ENCODE measurements at places on chromosomes 2 and 18.

GRCh38 chr18:70334264-70334663, 45.4 kb downstream of the SOCS6 start:
- DNase-seq = no peak

- DNase-seq = no peak
Observed at GRCh38 chr2:143994961-143995360, 525.0 kb downstream of the ZEB2 start.

DNA sequence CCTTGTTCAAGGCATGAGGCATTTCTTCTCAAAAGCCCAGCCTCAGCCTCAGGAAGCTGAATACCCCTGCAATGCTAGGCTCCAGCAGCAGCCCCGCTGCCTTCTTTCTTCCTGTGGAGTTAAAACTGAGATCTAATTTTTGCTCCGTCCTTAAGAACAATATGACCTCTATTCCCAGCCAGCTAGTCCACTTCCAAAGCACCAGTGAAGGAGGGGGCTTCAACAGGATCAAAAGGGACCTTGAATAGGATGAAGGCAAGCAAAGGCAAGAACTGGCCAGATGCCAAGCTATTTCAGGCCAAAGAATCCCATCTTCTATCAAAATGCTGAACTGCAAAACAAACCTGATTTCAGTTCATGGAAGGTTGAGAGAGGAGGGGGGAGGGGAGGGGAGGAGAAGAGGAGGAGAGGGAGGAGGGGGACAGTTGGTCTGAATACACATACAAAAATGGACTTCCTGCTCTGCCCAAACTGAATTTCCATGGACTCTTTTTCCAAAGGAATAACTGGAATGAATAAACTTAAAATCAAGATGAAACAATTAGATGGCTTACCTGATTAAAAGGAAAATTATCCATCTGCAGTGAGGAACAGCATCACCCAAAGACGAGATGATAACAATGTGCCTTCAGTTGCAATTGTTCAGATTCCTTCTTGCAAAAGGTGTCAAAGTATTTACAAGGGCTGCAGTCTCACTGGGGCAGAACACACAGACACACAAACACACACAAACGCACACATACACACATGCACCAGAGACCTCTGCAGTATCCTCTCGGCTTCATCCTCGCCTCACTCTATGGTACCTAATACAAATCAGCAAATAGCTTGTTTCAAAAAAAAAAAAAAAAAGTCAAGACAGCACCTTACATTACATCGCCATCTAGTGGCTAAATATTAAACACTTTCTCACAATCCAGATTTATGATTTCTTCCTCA, at the start of gene SCN1A:
SCN1A (minus strand) TSS at position 804 of the 939 bp plus-strand sequence. CDS start 54,399 bp downstream, outside the sequence.
- DNase-seq = peak; percentile 52

GRCh38 chr2:159585622-159586021, 30.7 kb downstream of the BAZ2B start:
- no peak for DNase-seq

GRCh38 chr2:241609859-241610793, 26.8 kb downstream of the THAP4 start:
- peak; percentile 8 for DNase-seq

DNA sequence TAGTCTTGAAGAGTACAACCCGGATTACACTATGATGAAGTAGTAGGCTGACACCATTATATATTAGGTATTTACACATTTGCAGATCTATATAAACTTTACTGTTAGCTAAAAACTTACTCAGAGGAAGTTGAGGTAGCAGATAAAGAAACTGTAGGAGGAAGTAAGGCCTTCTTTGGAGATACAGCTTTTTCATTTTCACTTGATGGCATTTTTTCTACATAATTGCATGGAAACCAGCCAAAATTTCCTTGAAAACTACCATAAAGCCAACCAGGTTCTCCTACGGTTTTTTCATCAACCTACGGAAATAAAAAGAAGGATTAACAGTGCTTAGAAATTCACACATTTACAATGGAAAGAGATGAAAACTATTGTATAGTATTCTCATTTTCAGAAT, 86.6 kb downstream of the FAM228A start:
- DNase-seq = no peak

- DNase-seq = no peak
Observed at GRCh38 chr18:46449499-46449898, 207.5 kb downstream of the LOXHD1 start.

DNA sequence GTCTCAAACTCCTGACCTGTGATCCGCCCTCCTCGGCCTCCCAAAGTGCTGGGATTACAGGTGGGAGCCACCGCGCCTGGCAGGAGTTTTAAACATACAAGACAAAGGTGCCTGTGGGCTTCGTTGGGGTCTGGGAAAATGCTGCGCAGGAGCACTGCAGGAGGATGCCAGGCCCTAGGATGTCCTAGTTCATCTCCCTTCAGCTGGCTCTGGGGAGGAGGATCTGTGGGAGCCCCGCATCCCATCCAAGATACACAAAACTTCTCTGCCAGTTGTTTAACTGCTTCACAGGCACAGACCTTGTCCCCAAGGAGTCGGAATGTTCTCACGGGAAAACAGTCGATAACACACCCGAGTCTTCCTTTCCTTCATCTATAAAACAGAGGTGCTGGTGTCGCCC, 89.1 kb downstream of the POLR1A start:
- no peak for DNase-seq

- no peak for DNase-seq
Observed at GRCh38 chr2:40097691-40098385, 318.8 kb upstream of the THUMPD2 start.

DNA sequence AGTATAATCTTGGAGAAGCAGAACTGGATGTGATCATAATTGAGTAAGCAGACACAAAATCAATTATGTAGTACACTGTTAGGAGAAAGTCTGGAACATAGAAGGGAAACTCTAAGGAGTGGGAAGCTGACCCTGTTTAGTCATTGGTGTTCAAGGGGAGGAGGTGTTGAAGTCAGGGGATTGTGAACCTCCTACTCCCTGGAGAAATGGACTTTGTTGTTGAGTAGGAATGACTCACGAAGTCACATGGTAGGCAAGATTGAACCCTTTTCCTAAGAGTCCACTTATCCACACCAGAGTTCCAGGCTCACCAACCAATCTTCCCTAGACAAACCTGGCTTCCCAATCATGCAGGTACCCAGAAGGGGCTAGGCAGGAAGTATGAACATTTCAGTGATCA, 81.0 kb upstream of the BCL11A start:
- DNase-seq = no peak

- no peak for DNase-seq
Observed at GRCh38 chr18:57533868-57534510, 52.5 kb downstream of the FECH start.

GRCh38 chr2:61675204-61675603, 137.0 kb upstream of the XPO1 start:
- no peak for DNase-seq

DNA sequence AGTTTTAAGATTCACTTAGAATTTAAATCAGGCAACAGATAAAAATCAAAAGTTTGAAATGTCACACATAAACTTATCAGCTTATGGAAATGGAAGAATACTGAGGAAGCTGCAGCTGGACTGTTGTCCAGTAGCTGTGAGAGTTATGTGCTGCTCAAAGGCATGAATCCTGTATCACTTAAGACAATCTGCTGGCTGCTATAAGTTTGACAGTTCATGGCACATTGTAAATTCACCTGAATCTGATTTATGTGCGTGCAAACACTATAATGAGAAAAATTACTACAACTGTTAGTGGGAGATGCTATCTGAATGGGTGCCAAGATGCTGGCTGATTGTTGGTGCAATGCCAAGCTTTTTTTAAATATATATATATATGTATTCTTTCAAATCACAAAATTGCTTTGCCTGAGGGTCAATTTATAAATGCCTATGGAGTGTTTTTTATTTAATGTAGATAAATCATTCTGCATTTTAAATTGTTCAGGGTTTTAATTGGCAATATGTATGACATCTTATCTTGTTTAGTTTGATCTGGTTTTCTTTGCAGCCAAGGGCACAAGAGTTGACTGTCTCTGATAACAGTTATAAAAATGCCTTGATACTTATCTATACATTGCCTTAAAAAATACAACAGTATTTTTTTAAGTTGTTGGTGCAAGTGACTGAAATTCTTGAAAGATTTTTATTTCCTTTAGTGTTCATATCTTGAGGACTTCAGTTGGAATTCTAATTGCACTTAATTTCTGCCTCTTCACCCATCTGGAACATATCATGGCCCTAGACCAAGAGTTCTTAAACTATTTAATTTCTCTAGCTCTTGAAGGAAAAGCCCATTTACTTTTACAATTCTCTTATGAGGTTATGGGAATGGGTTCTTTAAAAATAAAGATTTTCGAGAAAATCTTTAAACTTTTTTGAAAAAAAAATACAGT, 48.7 kb downstream of the CAVIN2 start:
- no peak for DNase-seq

Measured in NCI-H774 (cell line).